ENCODE measurements at places on chromosomes 11 and 22. TPM values are rescaled to one million over a fixed set of nuclear protein-coding genes. Genes with fewer than 3 reads are reported as not detected.

Gene HSPB2
- total RNA-seq = not detected

Gene TLCD5
- total RNA-seq = 9.3 TPM

Gene ARHGAP20
- total RNA-seq = 0.11 TPM

Gene LARGE1
- total RNA-seq = 92.6 TPM

Gene MS4A12
- total RNA-seq = 0.31 TPM

Gene GP1BB
- 2.8 TPM for total RNA-seq

Gene LZTR1
- total RNA-seq = 62.0 TPM

Gene NPAS4
- 0.50 TPM for total RNA-seq

Gene IGSF9B
- 13.1 TPM for total RNA-seq

- peak; percentile 66 for DNase-seq
Measured at GRCh38 chr22:33389936-33390335, 331.8 kb upstream of the SYN3 start.

DNA sequence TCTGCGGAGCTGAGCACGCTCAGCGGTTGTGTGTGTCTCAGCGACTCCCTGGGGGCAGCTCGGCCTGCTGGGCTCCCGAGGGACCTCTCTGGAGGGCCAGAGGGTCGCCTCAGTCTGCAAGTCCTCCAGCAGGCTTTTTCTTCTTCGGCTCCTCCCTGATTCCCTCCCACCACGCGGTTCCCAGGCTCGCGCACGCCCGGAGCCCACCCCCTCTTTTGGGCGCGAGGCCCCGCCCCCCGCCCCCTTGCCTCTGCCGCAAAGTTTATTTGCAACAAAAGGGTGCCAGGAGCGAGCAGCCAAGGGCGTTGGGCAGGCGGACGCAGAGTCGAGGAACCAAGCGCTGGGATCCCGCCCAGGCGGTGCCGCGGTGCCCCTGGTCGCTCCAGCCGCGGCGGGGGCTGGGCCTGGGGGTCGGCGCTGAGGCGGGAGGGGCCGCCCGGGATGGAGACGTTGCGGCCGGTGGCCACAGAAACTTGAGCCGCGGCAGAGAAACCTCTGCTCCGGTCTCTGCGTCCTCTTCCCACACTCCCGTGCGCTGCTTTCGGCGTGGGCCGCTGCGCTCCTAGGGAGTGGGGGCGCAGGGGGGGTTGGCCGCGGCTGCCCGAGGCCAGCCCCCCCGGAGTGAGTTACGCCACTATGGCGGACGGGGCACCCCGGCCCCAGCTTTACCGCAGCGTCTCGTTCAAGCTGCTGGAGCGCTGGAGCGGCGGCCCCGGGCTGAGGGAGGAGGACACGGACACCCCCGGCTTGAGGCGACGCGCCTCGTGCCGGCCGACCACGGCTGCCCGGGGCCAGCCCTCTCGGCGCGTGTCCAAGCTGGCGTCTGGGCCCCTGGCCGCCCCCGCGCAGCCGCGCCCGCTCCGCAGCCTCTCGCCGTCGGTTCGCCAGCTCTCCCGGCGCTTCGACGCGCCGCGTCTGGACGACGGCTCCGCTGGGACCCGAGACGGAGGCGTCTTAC is at the start of gene ARHGEF17:
TSS of gene ARHGEF17 (plus strand) at position 274 of the 958 bp plus-strand sequence. CDS start at position 637, 363 bp downstream.
- DNase-seq = peak; percentile 66

DNA sequence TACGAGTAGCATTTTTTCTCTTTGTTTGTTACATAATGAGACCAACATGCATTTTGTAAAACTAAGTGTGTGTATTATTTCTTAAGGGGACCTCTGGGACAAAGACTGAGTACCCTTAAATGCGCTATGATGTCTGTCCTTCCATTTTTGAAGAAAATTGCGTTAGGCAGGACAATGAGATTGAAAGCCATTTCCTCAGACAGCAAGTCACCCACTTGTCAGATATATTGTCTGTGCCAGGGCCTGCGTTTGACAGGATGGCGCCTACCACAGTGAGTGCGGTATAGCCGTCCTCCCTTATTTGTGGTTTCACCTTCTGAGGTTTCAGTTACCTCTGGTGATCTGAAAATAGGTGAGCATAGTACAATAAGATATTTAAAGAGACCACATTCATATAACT is 2.2 kb downstream of the AP2A2 start:
- no peak for DNase-seq

GRCh38 chr11:114193730-114194679 is 102.2 kb upstream of the NNMT start:
- no peak for DNase-seq

GRCh38 chr11:61959114-61959513 is 8.3 kb downstream of the FTH1 start:
- DNase-seq = no peak

DNA sequence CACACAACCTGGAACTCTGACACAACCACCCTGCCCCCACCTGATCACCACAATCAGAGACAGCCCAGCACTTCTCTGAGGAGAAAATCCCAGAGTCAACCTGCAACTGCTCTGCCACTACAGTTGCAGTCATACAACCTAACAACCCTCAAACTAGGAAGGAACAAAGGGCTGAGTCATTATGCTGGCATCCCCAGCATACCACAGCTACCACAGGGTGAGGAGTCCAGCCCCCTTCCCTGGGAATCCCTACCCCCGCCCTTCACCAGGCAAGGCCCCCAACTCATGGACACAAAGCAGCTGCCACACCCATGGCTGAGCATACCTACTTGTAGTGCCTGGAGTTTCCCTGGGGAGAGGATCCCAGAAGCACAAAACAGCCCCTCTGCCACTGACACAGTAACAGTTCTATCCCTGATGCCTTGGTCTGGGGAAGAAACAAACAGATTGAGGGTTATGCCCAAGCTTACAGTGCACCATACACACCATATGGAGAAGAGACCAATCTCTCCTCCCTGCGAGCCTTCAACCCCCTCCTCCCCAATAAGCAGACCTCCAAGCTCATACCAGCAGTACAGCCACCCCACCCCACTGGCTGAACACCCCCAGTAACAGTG is 68.5 kb upstream of the C11orf58 start:
- peak; percentile 79 for DNase-seq

DNA sequence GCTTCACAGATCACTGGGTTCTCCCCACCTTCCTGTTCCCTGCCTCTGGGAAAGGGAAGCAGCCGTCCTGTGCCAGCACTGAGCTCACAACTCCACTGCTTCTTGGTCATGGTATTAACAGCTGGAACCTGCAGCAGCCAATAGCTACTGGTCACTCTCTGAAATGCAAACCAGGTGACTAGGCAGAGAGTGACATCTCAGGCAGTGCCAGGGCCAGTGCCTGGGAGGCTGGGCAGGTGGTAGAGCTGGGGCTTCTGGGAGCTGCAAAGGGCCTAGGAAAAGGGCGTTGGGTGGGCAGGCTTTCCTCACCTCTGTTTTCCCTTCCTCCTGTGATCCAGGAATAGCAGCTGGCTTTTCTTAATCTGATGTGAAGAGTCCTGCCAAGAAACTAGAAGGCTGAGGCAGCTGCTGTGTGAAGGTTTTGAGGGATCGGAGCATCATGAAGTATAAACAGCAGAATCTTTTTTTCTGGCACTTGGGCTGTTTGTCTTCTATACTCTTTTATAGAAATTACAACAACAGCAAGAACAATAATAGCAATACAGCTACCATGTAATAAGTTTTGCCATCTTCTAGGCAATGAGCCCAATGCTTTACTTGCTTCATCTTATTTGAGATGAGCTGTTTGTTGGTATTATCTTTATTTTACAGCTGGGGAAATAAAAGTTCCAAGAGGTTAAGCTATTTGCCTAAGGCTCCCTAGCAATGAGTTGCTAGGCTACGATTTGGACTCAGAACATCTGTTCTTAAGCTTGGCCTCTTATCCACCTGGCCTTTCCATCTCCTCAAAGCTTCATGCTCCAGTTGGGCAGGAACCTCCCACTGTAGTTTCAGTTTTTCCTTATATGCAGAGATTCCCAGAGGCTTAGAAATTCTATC is 22.0 kb upstream of the CD44 start:
- no peak for DNase-seq

- DNase-seq = no peak
Measured at GRCh38 chr11:76745561-76746207, 37.5 kb upstream of the TSKU start.

- DNase-seq = no peak
Measured at GRCh38 chr11:84313830-84314359, 1027.7 kb upstream of the CCDC90B start.

- peak; percentile 41 for DNase-seq
Measured at GRCh38 chr11:17861036-17861755, 126.6 kb downstream of the KCNC1 start.

DNA sequence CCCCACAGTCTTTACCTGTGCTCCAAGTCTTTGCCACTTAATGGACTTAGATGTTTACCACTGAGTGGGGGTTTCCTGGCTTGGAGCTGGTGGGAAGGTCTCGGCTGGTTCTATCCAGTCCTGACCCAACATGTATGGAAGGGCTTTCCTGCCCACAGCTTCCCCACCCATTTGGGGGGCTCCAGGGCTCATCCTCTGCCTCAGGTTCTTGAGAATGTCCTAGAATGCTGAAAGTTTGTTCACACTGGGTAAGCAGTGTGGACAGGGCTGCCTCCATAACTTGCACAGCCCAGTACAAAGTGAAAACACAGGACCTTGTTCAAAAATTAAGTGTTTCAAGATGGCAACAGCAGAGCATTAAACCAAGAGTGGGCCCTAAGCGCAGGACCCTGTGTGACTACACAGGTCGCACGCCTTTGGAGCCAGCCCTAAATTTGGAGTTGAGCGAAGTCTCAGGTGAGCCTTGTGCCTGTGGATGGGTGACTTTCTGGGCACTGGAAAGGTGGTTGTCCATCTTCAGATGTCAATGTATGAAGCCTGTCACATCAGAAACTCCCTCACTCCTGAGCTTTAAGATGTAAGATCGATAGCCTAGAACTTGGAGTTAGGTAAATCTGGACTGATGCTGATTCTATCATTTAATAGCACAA is 72.7 kb upstream of the NARS2 start:
- DNase-seq = no peak

DNA sequence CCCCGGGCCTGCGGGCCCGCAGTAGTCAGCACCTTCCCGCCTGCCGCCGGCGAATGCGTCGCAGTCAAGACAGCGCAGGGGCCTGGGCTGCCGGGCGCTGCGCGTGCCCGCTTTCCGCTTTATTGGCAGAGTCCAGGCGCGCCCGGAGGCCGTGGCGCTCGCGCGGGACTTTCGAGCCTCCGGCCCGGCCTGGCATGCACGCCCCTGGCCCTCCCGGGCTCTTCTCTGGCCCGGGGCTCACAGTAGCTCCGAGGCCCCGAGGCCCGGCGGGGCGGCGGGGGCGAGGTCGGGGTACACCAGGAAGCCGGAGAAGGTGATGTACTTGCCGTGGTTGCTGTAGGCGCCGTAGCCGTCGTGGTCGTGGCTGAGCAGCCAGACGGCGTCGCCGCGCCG is 3.1 kb downstream of the FAM180B start:
- no peak for DNase-seq

GRCh38 chr22:30947816-30948454 is 20.6 kb downstream of the MORC2 start:
- DNase-seq = peak; percentile 23

DNA sequence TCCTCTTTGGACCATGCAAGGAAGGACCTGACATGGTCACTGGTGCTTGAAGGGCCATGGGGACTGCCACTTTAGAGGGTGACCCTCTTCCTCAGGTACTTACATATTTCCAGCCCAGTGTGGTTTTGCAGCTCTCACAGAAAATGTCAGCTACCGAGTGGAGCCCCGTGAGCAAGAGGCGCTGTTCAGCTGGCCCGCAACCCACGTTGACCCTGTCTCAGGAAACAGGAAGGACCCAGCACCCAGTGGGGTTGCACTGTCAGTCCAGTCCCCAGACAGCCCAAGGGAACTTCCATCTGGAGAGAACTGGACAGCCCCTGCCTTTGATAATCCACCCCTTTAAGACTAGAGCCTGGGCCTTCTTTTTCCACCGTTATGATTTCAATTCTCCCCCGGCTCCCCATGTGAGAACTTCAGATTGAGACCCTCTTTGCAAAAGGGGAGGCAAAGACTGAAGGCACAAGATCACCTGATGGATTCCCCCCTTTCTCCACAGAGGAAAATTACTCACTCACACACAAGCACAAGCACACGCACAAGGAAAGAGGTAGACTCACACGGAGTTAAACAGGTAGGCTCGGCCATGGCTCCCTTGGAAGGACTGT is 3.4 kb downstream of the YPEL4 start:
- no peak for DNase-seq

DNA sequence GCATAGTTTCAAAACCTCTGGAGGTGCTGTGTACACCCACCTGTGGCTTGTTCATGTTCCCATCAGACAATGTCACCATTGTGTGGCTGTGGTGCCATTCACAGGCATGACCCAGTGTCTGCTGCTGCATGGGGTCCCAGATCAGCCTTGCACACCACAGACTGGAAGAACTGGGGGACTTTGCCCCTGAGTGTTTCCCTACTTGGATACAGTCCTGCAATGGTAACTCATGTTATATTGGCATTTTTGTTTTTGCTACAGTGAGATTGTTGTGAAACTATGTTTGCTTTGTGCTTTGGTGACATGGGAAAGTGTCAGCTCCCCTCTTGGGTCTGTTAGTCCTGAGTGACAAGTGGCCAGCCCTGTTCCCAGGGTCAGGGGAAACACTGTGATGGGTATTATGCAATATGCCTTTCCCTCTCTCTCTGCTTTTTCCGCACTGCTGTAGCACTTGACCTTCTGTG is 108.8 kb downstream of the NAV2 start:
- DNase-seq = no peak

DNA sequence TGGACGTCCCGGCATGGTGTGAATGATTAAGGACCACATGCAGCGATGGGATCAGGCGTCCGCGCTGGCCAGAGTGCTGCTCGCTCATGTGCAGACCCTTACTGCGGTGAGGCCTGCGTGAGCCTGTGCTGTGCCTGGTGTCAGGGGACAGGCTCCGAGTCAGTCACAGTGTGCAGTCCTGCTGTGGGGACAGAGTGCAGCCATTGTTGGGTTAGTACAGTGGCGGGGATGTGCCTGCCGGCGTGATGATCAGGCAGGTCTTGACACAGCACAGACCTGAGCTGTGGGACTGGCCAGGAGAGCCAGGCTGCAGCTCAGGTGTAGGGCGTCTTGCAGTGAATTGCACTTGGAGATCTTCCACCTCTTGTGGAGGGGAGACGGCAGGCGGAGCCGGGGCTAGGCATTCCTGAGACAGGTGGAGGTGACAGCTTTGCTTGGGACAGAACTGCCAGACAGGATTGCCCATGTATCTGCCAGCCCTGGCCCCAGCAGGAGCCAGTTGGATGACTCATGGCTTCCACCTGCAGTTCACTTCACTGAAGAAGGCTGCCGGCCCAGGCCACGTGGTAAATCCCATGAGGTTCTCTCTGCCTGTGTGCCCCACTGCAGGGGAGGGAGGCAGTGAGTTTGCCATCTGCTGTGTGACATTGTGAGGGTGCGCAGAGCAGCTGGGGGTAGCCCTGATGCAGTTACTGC is 17.3 kb downstream of the TRMU start:
- DNase-seq = peak; percentile 44

Data from astrocyte (in vitro differentiated cells and primary cell).